Astrocyte (in vitro differentiated cells and primary cell): ENCODE measurements at places on chromosomes 16 and 17. TPM values are rescaled to one million over a fixed set of nuclear protein-coding genes. Genes with fewer than 3 reads are reported as not detected.

LSM12 gene
- 77.0 and 90.5 TPM in 2 replicates for total RNA-seq

SOCS7 gene
- 16.8 and 17.2 TPM in 2 replicates for total RNA-seq

KRT36 gene
- total RNA-seq: not detected in 2 replicates

KPNB1 gene
- 467 and 491 TPM in 2 replicates for total RNA-seq

LUC7L3 gene
- total RNA-seq: 85.1 and 93.0 TPM in 2 replicates

- no peak for DNase-seq
Measured at GRCh38 chr17:8898126-8898525, 30.7 kb upstream of the PIK3R6 start.

- peak; percentile 78 for DNase-seq
Measured at GRCh38 chr16:84024854-84025253, 17.7 kb downstream of the SLC38A8 start.

DNA sequence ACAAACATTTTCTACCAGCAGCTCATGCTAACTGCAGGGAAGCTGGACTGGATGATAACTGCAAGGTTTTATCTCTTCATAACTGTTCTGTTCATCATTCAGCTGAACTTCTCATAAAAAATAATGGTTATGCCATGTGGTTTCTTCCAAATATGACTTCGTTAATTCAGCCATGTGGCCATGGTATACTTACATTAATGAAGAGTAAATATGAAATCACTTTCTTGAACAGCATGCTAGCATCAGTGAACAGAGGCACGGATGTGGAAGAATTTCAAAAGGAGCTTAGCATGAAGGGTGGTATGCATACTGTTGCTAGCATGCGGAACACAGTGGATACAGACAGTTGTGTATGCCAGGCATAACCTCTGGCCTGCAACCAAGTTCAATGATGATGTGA lies 1417.0 kb upstream of the CDH8 start:
- DNase-seq: no peak

GRCh38 chr17:39191750-39192510 lies 5.5 kb downstream of the CACNB1 start:
- DNase-seq: no peak

DNA sequence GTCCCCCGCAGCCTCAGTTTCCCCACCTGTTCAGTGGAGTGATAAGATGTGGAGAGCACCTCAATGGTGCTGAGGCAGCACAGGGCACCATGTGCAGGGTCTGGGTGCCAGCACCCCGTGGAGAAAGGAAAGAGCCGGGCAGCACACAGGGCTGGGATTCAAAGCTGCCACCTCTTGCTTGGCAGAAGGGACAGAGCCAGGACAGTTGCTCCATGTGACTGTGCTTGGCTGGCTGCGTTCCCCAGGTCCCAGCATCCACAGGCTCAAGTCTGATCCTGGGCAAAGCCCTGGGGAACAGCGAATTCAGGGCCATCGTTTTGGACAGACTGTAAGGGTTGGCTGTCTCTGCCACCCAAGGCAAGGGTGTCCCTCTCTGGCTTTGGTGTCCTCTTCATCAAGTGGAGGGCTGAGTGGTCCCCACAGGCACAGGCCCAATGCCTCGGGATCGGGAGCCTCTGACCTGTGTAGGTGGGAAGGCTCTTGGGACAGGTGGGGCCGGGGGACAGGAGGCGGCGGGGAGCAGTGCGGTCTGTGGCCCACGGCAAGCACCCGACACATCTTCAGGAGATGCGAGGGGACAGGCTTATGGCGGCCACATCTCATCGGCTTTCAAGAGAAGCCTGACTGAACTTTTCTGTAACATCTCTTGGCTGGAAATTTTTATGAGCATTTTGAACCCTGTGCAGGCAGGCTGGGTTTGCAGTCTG lies 8.5 kb downstream of the ZNF469 start:
- DNase-seq: no peak

GRCh38 chr17:61884864-61885263 lies 21.5 kb upstream of the BRIP1 start:
- DNase-seq: no peak

- DNase-seq: no peak
Measured at GRCh38 chr16:55943267-55943666, 68.1 kb upstream of the CES5A start.

DNA sequence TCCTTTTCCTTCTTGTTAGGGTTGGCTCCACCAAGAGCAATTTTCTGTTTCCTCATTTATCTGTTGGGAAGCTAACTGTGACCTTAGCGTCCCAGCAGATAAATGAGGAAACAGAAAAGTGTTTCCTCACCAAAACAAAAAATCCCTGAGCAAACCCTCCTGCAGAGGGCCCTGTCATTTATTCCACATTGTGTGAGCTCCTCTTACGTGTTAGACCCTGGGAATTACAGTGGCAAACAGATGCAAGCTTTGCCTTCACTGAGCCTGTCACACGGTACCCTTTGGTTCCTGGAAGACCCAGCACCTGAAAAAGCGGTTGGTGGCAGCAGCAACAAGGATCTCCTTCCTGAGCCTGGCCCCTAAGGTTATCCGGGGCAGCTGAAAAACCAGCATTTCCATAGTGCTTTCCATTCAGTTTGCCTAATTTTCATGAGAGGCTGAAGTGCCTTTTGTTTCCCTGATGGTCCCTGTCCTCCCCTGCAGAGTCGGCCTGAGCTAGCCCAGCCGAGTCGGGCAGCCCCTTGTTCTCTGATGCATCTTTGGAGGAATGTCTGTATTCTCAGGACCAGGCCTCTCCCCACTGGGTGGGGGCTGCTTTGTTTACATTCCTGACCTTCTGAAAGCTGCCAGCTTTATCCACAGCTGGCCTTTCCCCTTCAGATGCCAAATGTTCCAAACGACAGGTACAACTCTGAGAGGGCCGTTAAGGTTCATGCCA lies 34.7 kb downstream of the YPEL2 start:
- DNase-seq: peak; percentile 49

DNA sequence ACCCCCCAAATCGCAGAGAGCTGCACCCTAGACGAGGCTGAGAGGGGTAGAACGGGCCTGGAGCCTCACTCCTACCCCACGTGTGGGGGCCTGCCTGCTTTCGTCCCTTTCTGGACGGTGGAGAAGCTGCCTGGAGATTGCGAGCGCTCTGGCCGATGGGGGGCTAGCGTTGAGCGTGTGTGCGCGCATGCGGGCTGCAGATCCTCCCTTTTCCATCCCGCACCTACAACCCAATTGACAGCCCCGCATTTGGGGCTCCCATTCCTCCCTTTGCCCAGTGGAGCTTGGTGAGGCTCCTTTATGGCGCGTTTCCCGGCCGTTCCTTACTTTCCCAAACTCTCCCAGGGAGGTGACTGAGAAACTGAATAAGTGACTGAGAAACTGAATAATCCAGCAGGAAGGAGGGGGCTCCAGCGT lies 907 bp upstream of the ESRP2 start:
- DNase-seq: no peak

DNA sequence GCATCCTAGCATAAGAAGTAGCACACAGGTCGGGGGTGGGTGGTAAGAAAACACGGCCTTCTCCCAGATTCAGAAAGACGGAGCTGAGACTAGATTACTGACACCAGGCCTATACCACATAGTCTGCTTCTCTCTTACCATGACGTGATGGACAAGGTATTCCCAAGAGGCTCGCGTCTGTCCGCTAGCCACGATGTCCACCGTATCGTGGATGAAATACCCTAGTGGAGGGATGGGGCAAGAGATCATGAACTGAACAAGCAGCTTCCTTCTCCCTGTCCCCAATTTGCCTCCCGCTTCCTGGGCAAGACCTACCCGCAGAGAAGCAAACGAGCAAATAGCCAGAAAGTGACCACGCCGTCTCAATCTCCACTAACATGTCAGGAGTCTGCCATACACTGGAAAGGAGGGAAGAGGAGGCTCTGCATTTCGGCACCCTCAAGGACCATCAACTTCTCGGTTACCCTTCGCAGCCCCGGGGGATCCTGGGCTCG lies 820 bp downstream of the TLCD1 start:
- peak; percentile 63 for DNase-seq

GRCh38 chr17:10614536-10615155 lies 42.5 kb downstream of the MYH3 start:
- peak; percentile 2 for DNase-seq

DNA sequence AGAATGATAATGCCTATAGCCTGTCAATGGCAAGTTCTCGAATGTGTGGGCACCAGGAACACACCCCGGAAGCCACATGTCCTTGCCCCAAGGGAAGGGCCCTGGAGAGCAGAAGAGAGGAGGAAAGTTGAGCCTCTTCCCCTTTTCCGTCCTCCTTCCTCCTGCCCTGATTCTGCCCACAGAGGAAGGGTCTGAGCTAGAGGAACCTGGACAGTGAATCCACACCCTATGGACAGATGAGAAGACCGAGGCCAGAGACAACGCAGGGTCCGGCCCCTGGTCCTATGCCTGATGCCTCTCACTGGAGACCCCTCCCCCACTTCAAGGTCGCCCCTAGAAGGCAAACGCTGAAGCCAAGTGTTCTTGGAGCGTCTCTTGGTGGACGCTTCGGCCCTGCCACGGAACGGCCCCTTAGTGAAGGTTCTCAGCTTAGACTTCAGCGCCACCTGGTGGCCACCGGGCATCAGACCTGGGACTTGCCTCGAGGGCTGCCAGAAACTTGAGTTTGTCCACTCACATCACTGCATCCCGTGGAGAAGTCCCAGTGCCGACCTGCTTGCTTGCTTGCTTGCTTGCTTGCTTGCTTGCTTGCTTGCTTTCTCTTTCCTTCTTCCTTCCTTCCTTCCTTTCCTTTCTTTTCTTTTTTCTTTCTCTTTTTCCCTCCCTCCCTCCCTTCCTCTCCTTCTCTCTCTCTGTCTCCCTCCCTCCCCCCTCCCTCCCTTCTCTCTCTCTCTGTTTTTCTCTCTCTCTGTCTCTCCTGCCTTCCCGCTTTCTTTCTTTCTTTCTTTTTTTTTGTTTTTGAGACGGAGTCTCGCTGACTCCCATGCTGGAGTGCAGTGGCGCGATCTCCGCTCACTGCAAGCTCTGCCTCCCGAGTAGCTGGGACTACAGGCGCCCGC lies 20.6 kb upstream of the SPNS3 start:
- DNase-seq: peak; percentile 58

GRCh38 chr17:59149841-59150511 lies 5.0 kb downstream of the SKA2 start:
- no peak for DNase-seq

GRCh38 chr17:80499961-80500665 lies 23.7 kb upstream of the NPTX1 start:
- no peak for DNase-seq

DNA sequence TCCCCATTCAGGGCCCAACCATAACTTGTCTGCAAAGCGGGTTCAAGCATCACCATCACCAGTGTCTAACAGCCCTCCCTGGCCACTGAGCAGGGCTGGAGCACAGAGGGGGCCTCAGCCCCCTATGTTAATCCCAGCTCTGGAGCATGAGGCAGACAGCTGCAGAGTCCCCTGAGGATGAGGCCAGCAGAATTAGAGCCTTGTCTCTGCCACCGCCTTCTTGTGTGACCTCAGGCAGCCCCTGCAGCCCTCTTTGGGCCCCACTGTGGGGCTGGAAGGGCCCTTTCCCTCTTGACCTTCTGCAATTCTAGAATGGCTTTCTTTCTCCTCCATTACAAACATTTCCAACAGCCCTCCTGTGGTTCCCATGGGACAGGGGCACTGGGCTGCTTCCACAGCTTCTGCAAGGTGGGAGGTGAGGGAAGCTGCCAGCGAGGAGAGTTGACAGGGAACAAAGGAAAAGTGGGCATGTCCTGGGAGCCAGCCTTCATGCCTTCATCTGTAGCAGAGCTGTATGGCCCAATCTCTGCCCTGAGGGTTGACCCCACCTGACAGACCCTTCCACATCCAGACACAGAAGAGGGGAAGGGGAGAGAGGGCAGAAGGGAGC lies 65.7 kb downstream of the TMEM132E start:
- no peak for DNase-seq
